Astrocyte (in vitro differentiated cells and primary cell): ENCODE measurements at places on chromosomes 13 and 19.
A peak's percentile ranks its signal among the peaks of the same experiment; 100 is the strongest.

DNA sequence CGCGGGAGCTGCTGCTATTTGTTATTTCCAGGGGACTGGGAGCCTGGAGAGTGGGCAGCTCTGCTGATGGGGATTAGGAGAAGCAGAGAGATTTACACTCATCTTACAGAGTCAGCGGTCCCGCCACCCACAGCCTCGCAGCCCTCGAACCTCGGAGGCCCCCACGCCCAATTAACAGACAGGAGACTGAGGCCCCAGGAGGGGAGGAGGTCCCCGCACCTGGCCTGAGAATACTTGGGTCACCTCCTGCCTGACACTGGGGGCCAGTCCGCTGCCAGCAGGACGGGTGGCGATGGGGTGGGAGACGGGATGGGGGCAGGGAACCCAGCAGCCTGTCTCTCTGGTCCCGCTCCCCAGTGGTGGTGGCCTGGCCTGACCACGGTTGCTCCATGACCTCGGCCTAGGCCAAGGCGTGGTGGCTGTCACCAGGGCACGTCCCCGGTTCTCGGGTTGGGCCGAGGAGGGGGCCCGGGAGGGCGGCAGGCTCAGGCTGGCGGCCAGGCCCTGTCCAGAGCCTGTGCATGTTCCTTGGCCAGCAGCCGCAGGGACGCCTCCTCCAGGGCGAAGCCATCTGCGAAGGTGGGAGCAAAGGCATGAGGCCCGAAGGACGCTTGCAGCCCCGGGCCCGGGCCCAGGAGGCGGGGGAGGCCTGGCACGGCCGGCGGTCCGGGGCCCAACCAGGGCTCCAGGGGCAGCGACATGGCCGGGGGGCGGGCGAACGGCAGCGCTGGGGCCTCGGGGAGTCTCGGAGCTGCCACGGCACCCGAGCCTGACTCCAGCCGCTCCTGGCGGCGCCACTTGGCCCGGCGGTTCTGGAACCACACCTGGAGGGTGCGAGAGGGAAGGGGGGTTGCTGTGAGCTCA lies 1.7 kb downstream of the RAX2 start:
- DNase-seq: no peak

DNA sequence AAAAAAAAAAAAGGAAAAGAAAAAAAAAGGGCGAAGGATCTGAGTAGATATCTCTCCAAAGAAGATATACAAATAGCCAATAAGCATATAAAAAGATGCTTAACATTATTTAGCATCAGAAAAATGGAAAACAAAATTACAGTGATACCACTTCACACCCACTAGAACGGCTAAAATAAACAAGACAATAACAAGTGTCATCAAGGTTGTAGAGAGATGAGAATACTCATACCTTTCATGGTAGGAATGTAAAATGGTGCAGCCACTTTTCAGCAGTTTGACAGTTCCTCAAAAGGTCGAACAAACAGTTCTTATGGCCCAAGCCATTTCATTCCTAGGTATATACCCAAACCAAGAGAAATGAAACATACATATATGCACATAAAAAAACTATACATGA lies 33.5 kb downstream of the FOXO1 start:
- DNase-seq: no peak

GRCh38 chr19:19094513-19094912 lies 30.7 kb downstream of the SLC25A42 start:
- DNase-seq: no peak

GRCh38 chr19:3483226-3483628 lies at the start of gene SMIM44:
SMIM44 (minus strand) TSS chr19:3483441; CDS start chr19:3483403, 38 bp downstream.
- DNase-seq: no peak

DNA sequence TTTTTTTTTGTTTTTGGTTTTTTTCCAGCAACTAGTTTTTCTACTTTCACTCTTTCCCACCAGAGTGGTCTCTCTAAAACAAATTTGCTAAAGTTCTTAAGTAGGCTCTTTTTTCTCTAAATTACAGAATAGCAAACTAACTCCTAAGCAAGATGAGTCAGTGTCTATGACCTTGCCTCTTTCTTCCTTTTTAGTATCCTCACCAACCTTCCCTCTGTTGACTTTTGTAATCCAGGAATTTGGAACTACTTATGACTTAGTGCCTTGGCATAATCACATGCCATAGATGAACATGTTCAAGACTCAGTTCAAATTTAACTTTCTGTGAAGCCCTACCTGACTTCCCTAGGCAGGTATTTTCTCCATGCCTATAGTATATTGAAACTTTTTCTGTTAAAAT lies 32.3 kb upstream of the AKAP11 start:
- peak; percentile 12 for DNase-seq

- no peak for DNase-seq
These were observed at the start of gene TMEM238 for GRCh38 chr19:55384131-55384919. TMEM238 (minus strand) TSS chr19:55384292; CDS start chr19:55384259, 33 bp downstream.

GRCh38 chr13:50544211-50544610 lies 299.3 kb downstream of the DLEU7 start:
- no peak for DNase-seq

DNA sequence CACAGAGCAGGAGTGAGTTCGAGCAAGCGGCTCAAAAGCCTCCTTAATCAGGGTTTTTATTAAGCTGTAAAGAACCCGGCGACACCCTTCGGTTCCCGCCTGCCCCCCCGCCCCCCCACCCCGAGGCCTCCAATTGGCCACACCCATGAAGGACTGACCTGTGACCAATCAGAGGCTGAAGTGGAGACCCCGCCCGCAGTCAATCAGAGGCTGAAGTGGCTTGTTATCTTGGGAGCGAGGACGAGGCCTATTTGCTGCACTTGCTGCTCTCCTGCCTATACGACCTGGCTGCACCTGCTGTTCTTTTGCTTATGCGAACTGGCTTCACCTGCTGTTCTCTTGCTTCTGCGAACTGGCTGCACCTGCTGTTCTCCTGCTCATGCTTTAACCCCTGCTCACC lies 844.9 kb downstream of the OLFM4 start:
- no peak for DNase-seq

DNA sequence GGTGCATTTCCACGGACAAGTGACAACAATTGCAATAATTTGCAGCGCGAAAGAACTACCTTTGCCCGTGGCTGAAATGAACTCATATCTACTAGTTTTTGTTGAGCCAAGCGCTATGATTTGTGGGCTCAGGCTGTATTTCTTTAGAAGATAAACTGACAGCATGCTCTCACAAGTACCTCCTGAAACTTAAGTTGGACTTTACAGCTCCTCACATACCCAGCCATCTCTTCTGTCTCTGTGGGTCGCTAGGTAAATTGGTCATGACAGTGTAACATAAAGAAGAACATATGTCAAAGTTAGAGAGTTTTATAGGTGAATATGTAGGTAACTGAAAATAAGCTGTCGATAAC lies 839 bp downstream of the COG6 start:
- DNase-seq: peak; percentile 6

GRCh38 chr19:50906217-50906616 lies 5.0 kb downstream of the KLK4 start:
- no peak for DNase-seq

DNA sequence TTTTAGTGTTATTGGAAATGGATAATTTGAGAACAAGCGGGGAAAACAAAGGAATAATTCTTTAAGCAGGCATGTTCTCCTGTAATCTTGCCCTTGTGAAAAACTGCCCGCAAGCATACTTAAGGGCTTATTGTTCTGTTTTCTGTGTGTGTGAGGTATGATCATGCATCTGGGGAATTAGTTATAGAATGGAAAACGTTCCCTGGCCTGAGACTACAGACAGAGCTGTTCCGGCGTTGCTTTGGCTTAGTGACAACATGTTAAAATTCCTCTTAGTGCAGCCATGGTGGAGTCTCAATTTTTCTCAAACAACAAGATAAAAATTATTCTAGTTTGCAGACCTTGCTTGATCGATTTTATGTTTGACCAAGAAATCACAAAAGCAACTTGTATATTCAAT lies 560.2 kb upstream of the SPRY2 start:
- no peak for DNase-seq

GRCh38 chr19:2511570-2511969 lies 35.6 kb downstream of the GADD45B start:
- DNase-seq: no peak

DNA sequence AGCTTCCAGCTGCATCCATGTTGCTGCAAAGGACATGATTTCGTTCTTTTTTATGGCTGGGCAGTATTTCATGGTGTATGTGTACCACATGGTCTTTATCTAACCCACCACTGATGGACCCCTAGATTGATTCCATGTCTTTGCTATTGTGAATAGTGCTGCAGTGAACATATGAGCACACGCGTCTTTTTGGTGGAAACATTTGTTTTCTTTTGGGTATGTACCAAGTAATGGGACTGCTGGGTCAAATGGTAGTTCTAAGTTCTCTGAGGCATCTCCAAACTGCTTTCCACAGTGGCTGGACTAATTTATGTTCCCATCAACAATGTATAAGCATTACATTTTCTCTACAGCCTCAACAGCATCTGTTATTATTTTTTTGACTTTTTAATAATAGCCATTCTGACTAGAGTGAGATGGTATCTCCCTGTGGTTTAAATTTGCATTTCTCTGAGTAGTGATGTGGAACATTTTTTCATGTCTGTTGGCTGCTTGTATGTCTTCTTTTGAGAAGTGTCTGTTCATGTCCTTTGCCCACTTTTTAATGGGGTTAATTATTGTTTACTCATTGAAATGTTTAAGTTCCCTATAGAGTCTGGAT lies 6.8 kb upstream of the UBE2L5 start:
- DNase-seq: peak; percentile 25

- DNase-seq: no peak
These were observed 9.1 kb downstream of the ATP1A3 start for GRCh38 chr19:41984961-41985360.

DNA sequence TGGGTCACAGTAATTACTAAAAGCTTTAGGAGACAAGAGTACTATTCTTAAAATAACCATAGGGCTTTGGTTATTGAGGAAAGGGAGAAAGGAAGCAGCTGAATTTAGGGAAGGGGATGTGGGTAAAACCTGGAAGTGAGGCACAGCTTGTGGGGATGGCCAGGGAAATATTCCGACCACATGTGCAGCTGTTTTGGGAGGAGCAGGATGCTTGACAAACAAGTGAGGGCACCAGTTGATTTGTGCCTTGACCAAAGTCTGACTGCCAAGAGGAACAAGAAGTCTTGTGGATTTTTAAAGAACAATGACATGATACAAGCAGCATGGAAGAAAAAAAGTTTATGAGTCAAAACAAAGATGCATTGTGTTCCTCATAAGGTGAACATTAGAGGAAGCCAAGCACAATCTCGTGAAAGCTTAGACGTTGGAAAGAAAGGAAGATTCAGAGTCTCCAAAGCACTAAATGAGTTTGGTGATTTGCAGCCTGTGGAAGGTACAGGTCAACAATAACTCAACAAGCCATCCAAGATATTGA lies 108.5 kb upstream of the GPC6 start:
- DNase-seq: no peak

DNA sequence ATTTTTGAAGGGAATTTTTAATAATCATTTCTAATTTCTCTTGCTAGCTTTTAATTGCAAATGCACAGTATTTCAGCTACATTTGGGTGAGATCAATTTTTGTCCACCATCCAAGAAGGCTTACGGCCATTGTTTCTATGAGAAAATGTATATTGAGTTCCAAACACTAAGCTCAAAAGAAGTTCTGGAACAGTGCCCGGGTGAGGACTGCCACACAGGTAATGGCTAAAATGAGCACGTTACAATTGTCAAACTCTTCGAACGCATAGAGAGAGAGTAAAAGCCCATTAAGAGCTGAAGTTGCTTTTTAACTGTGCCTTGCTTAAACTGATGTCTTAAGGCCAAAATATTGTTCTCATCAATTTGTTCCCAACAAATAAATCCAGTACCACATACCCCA lies 755.0 kb downstream of the DIAPH3 start:
- DNase-seq: no peak

- DNase-seq: no peak
These were observed 1447.5 kb downstream of the EFNB2 start for GRCh38 chr13:105087945-105088344.

- DNase-seq: no peak
These were observed 25.7 kb upstream of the C13orf46 start for GRCh38 chr13:113999618-113999910.

DNA sequence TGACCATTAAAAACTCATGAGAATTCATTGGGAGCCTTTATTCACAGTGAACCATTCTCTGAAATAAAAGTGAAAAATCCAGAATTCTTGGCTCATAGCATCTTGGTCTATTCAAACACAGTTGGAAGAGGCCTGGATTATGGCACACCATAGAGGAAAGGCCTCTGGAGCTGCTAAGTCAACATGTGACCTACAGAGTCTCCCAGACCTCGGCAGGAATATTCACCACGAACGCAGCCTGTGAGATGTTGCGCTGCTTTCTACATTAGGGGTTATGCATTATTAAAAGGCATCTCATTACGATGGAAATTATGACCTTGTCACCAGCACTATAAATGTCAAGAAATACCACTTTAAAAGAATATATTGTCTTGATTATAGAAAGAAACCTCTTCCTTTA lies 132.6 kb downstream of the EFNB2 start:
- no peak for DNase-seq

- DNase-seq: peak; percentile 97
These were observed 128.6 kb downstream of the USP12 start for GRCh38 chr13:27043013-27043412.

- peak; percentile 91 for DNase-seq
These were observed 23.0 kb downstream of the GPC6 start for GRCh38 chr13:93249364-93250306.

- DNase-seq: no peak
These were observed 447.2 kb downstream of the RFC3 start for GRCh38 chr13:34265046-34265679.

DNA sequence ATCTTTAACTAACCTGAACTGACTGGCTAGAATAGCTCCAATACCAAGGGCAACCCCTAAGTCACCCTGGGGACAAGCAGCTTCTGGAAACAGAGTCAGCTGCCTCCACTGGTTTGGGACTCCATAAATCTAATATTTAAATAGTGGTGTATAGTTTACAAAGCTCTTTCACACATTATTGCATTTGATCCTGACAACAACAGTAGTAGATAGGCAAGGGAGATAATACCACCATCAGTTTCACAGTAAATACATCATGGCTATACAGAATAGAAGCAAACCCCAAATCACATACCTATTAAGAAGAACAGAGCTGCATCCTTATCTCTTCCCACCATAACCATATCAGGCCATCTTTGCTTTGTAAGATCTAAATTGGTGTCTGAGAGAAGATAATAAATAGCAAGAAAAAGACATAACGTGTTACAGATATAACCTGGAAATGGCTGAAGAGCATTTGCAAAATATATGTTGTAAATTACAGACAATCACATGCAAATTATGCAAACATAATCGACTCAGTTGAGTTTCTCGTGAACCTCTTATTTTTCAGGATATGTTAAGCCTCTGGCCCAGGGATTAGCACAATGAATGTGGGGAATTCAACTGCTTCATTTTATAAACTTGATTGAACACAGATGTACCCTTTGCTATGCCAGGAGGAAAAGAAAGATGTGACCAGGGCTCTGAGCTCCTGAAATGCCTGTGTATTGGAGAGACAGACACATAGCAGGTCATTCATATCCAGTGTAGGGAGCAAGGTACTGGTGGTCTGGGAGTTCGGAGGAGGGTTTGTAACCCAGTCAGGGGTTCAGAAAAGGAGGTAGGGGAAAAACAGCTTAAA lies 142.5 kb downstream of the SLC7A1 start:
- no peak for DNase-seq

GRCh38 chr19:29054886-29055675 lies 157.9 kb downstream of the UQCRFS1 start:
- DNase-seq: no peak

- DNase-seq: no peak
These were observed 173.7 kb upstream of the ZNF507 start for GRCh38 chr19:32171719-32172151.

GRCh38 chr13:25217023-25217885 lies 45.2 kb upstream of the AMER2 start:
- DNase-seq: peak; percentile 51

- peak; percentile 22 for DNase-seq
These were observed 53.2 kb upstream of the SHKBP1 start for GRCh38 chr19:40523322-40524047.
